ENCODE measurements at places on chromosomes 16 and 17.

GRCh38 chr17:41322094-41322902 lies 6.8 kb upstream of the KRTAP17-1 start:
- peak; percentile 41 for DNase-seq

GRCh38 chr16:22787466-22788192 lies 26.3 kb upstream of the HS3ST2 start:
- DNase-seq = no peak

DNA sequence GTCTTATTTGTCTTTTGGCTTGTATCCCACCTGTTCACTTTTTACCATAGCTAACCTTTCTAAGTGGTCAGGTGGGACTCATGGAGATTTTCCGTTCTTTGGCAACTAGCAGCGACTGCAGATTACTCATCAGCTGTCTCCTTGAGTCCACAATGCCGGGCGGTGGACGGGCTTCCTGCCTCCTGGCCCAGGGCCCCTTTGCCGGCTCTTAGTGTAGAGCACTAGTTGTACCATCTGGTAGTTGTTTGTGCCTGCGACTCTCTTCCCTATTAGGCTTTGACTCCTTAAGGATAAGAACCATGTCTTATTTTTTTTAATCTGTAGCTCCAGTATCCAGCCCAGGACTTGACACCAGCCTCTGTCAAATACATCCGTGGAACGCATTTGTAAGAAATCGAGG lies 399.9 kb downstream of the WWOX start:
- DNase-seq = no peak

GRCh38 chr16:19599968-19600716 lies 44.6 kb downstream of the VPS35L start:
- DNase-seq = no peak

- peak; percentile 92 for DNase-seq
These were observed 21.4 kb downstream of the ALOX15B start for GRCh38 chr17:8060274-8060673.

DNA sequence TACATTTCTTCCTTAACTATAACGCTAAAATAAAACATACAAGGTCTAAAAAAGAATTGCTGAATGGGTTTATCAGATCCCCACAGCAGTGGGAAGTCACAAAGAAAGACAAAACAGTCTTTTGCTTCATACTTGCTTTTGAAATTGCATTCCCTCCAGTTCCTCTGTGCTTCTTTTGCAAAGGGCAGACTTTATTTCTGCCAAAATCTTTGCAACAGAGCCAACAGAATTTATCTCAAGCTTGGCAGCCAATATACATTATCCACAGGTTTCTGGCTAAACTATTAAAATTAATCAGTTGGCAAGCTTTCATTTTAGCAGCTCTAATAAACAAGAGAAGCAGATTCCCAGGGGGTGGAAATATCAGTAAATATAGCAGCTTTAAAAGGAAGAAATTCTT lies 378.9 kb upstream of the CA10 start:
- no peak for DNase-seq

GRCh38 chr17:40555296-40556190 lies 9.7 kb downstream of the CCR7 start:
- no peak for DNase-seq

- DNase-seq = no peak
These were observed 14.0 kb upstream of the KATNB1 start for GRCh38 chr16:57721356-57722209.

DNA sequence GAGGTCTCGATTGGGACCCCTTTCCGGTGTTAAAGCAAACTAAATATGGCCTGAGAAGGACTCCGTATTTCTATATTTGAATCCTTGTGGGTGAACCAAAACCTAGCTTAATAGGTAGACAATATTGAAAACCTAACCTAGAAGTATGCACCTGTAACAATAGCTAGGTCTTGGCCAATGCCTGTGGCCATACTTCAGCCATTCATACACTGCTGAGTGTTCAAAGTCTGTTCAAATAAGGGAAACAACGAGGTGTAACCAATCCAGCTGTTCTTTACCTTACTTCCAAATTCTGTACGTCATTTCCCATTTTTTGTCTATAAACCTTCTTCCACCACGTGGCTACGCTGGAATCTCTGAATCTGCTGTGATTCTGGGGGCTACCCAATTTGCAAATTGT lies 34.1 kb upstream of the HELZ start:
- DNase-seq = no peak

GRCh38 chr17:3857261-3858105 lies 11.4 kb upstream of the NCBP3 start:
- DNase-seq = no peak

- peak; percentile 28 for DNase-seq
These were observed at the start of gene TMEM132E for GRCh38 chr17:34579017-34579946. TSS of gene TMEM132E (plus strand) at chr17:34579582. CDS start at chr17:34581077, 1,495 bp downstream.

DNA sequence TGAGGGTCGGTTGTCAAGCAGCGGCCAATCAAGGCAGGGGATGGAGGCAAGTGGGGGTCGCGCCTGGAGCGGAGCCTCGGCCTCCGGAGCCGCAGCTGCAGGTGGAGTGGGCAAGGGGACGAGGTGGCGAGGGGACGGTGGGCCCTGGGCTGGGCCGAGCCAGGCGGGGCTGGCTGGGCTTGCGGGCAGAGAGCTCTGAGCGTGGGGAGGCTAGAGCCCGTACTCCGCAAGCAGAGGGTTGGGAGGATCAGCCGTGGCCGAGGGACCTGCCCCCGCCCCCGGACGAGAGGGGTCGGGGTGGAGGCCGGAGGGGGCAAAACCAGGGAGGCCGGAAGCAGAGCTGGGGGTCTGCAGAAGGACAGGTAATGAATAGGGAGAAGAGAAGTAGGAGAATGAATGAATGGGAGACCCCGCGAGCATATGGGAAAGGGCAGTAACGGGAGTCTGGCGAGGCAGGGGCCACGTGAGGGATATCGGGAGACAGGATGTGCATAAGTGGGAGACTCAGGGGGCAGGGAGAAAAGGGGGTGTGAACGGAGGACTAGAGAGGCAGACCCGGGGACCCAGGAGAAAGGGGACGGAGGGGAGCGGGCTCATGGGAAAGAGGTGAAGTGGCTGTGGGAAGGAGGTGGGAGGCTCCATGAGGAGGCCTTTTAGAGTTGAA lies at the start of gene KATNB1:
Gene KATNB1 (plus strand): TSS at position 16 of the 664 bp plus-strand sequence. CDS start 1,474 bp downstream, outside the sequence.
- no peak for DNase-seq

- DNase-seq = no peak
These were observed 33.0 kb downstream of the NGFR start for GRCh38 chr17:49527927-49528651.

GRCh38 chr16:67968400-67969253 lies at the start of gene SLC12A4:
TSS of gene SLC12A4 (minus strand) at chr16:67968637. CDS start at chr16:67968553, 84 bp downstream.
- DNase-seq = peak; percentile 83

GRCh38 chr17:49201481-49201927 lies 8.9 kb downstream of the GNGT2 start:
- no peak for DNase-seq

DNA sequence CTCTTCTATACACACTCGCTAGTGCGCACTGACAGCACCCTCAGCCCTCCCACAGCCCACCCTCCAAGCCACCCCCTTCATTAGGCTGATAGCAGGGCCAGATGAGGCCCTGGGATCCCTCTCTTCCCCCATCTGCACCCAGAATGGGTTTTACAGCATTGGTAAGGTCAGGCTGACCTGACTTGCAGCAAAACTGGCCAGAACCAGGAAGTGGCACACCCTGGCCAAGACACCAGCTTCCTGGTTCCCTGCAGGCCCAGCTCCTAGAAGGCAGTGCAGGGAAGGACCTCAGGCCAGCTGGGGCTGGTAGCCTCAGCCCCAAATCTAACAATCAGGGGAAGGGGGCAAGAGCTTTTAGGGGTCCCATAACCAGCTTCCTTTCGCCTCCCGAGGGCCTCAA lies 50.0 kb upstream of the MRPS23 start:
- peak; percentile 74 for DNase-seq

GRCh38 chr17:39966771-39967170 lies 4.0 kb downstream of the GSDMA start:
- no peak for DNase-seq

DNA sequence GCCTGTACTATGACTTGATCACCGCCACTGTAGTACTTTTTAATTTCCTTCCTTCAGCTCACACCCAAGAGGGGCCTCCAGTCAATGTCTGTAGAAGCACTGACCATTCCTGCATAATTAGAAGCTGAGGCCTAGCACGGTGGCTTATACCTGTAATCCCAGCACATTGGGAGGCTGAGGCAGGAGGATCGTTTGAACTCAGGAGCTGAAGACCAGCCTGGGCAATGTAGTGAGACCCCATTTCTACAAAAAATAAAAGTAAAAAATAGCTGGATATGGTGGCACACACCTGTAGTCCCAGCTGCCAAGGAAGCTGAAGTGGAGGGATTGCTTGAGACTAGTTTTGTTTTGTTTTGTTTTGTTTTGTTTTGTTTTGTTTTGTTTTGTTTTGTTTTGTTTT lies 5.9 kb downstream of the KLHL36 start:
- no peak for DNase-seq

DNA sequence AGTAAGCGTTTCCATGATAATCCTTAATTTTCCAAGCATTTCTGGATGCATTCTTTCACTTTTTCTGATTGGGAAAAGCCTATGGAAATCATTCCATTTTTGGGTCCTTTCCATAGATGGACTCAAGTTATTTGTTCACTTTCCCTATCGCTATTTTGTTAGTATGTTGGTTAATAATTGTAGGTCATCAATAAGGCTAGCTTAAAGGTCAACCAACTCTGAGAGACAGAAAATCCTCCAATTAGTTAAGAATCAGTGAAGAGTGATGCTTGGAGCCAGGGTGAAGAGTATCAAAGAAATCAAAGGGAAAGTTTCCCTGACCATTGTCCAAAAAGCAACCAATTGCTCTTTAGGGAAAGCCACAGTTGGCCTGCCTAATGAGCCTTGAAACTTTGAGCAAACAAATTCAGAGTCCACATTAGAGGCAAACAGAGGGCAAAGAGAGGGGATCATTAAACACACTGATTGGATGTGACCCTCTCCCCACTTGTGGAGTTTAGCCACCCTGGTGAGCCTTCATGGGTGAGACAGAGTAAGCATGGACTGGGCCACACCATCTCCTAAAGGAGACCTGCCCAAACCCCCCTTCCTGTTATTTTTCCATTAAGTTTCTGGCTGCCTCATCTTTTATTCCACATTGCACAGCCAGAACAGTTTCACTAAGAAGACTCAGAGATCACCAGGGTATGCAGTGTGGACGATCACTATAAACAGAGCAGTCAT lies 133.4 kb upstream of the DYNLRB2 start:
- DNase-seq = no peak

GRCh38 chr17:48892940-48893645 lies 506 bp downstream of the ATP5MC1 start:
- DNase-seq = no peak
